ENCODE measurements at places on chromosomes 7 and 10. TPM values are rescaled to one million over a fixed set of nuclear protein-coding genes. Genes with fewer than 3 reads are reported as not detected.

DNA sequence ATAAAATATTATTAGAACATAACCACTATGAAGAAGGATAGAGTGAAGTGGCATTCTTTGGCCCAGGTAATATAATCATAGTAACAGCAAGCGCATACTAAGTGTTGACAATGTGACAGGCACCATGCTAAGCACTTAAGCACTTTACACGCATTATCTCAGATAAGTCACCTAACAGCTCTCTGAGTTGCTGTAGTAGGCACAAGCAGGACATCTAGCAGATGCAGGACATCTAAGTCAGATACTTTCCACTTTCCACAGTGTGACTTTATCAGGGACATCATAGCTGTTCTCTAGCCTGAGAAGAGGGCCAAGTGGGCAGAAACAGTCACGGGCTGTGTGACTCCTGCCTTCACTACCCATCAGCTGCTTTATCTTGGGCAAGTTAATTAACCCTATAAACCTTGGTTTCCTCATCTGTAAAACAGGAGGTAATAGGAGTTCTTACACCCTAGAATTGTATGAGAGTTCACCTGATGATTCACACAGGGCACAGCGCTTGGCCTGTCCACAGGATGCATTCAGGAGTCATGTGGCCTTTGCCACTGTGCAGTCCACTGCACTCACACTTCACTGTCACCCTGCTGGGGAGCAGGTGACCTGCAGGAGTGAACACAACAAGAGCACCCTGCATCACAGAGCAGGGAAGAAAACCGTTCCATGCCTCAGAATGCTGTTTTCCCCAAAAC is 12.5 kb downstream of the LIPA start:
- H3K4me3 ChIP-seq, result no peak overlapping the region
- no peak overlapping the region for H3K27ac ChIP-seq
- H3K36me3 ChIP-seq, result no peaks in the 10 kb centered on the region
- DNase-seq, result no peak

GRCh38 chr10:14056610-14057332 is 274.0 kb downstream of the FRMD4A start:
- no peaks in the 10 kb centered on the region for H3K4me1 ChIP-seq
- no peaks in the 10 kb centered on the region for H3K36me3 ChIP-seq
- no peak overlapping the region for H3K4me3 ChIP-seq
- no peaks in the 10 kb centered on the region for H3K27me3 ChIP-seq
- peak overlapping the region; percentile 11 for H3K27ac ChIP-seq
- no peak for DNase-seq

Gene PVRIG
- total RNA-seq, result 21.9 TPM

- no peak for DNase-seq
- peaks cover 38% of the 10 kb centered on the region for H3K4me1 ChIP-seq
- H3K4me3 ChIP-seq, result no peak overlapping the region
- no peaks in the 10 kb centered on the region for H3K27me3 ChIP-seq
- peaks cover 46% of the 10 kb centered on the region for H3K36me3 ChIP-seq
Measured at GRCh38 chr10:119350502-119351097, 143.2 kb downstream of the GRK5 start.

GRCh38 chr10:43347997-43348396 is 23.4 kb upstream of the FXYD4 start:
- H3K27me3 ChIP-seq, result peaks cover 19% of the 10 kb centered on the region
- DNase-seq, result no peak
- no peak overlapping the region for H3K27ac ChIP-seq
- no peak overlapping the region for H3K4me3 ChIP-seq
- H3K36me3 ChIP-seq, result no peaks in the 10 kb centered on the region
- peaks cover 17% of the 10 kb centered on the region for H3K4me1 ChIP-seq

GRCh38 chr10:6269953-6270867 is 67.5 kb downstream of the PFKFB3 start:
- H3K4me1 ChIP-seq, result peaks cover 40% of the 10 kb centered on the region
- H3K27me3 ChIP-seq, result no peaks in the 10 kb centered on the region
- peak; percentile 84 for DNase-seq
- no peak overlapping the region for H3K4me3 ChIP-seq
- no peaks in the 10 kb centered on the region for H3K36me3 ChIP-seq
- H3K27ac ChIP-seq, result peak overlapping the region; percentile 68
